ENCODE measurements at places on chromosomes 5 and 9. TPM values are rescaled to one million over a fixed set of nuclear protein-coding genes. Genes with fewer than 3 reads are reported as not detected.

Gene SPATA31C1
- total RNA-seq = not detected

Gene ANKRD31
- not detected for total RNA-seq

- DNase-seq = peak; percentile 46
These were observed 46.7 kb downstream of the VAV2 start for GRCh38 chr9:133945314-133945975.

- DNase-seq = peak; percentile 66
These were observed at the start of gene KCNN2 for GRCh38 chr5:114361724-114362196. Gene KCNN2 (plus strand): TSS chr5:114362070. CDS start chr5:114362140, 70 bp downstream.

DNA sequence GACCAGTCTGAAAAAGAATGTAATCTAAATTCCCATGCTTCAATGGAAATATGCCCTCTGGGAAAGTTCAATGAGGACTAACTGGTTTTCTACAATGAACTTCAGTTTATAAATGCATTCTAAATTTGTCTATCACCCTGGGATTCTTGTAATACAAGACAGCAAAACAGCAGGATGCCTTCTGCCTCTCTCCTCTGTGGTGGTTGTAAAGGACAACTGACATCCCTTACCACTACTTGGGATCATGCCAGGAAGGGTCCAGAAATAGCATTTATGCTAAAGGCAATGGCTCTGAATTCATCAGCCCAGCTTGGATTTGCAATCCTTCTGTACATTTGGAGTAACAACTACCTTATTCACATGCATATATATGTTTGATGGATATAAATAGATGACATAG is 97.3 kb upstream of the ADAMTS16 start:
- no peak for DNase-seq

Gene GPRIN1
- total RNA-seq = 4.0 TPM

DNA sequence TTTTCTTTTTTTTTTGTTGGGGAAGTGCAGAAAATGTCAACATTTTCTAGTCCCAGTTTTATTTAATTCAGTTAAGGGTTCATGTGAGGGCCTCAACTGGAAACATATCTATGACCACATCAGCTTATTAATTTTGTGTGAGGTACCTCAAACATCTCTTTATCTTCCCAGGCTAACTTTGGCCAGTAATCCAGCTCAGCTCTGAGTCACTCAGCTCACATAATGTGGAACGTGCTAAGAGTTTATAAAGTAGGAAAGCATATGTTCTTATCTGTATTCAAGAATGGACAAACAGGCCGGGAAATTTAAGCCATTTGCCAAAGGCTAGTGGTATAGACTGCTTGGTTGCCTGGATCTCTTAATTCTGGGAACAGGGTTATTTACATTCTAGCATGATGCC is 118.4 kb downstream of the INSYN2B start:
- DNase-seq = no peak

GRCh38 chr9:108184941-108185340 is 670.8 kb downstream of the ACTL7B start:
- DNase-seq = no peak

- DNase-seq = peak; percentile 3
These were observed 45.1 kb downstream of the PDE8B start for GRCh38 chr5:77255617-77256016.

GRCh38 chr5:163260961-163261360 is 176.4 kb upstream of the CCNG1 start:
- no peak for DNase-seq

DNA sequence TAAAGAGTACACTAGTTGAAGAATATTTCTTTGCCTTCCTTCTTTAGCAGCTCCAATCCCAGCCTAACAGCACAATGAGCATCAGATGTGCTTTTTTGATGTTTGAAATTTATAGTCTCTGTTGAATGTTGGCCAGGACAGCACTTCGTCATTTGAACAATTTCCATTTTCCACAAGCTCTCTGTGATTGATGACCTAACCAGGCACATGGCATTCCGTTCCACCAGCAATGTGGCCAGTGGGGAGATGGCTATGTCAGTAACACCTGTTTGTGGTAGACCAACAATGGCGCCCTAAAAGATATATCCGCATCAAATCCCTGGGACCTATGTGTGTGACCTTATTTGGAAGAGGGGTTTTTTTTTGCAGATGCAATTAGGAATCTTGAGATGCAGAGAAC is 66.8 kb downstream of the PALM2AKAP2 start:
- no peak for DNase-seq

- no peak for DNase-seq
These were observed 107.4 kb downstream of the LMNB1 start for GRCh38 chr5:126884269-126884819.

DNA sequence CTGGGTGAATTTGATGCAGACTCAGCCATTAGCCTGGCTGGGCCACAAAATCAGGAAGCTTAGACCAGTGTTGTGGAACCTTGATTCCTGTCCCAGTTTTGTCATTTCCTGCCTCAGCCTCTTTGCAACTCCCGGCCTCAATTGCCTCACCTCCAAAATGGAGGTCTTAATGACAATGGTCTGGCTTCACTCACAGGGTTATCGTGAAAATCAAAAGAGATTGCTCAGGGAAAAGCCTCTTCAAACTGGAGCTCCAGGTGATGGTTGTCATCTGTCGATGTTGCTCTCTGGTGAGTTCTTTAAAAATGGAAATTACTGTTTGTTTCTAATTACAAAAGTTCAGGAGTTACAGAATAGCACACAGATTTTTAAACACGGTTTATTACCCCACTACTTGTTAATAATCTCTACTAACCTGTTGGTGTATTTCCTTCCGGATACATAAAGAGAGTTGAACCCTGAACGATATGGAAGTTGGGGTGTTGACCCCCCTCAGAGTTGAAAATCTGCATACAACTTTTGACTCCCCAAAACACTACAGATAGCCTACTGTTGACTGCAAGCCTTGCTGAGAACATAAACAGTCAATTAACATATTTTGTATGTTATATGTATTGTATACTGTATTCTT is 109.9 kb upstream of the CPEB4 start:
- DNase-seq = peak; percentile 56

GRCh38 chr5:99646011-99646647 is 717.3 kb upstream of the CHD1 start:
- DNase-seq = no peak

GRCh38 chr5:80217667-80218066 is 38.2 kb downstream of the SERINC5 start:
- no peak for DNase-seq

Gene TTC16
- 3.0 TPM for total RNA-seq

Gene TNFSF15
- total RNA-seq = 4.2 TPM

- DNase-seq = no peak
These were observed 46.6 kb downstream of the PTPN3 start for GRCh38 chr9:109451311-109452025.

DNA sequence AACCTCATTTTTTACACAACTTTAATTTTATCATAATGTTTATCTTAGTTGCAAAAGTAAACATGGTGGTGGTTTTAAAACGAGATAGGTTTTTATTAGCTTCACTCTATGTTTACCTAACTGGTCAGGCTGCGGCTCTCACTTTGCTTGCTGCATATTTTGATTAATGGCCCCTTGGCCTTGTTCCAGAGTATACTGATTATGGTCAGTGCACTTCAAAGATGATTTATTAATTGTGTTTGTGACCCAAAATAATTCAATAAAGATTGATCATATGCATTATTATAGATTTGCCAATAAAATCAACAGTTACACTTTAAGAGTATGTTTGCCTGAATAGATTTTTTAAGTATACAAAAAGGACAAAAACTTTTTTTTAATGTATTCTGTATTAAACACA is 188.0 kb downstream of the XRCC4 start:
- DNase-seq = no peak

- no peak for DNase-seq
These were observed 20.8 kb downstream of the DCANP1 start for GRCh38 chr5:135426102-135427082.

Gene SIGMAR1
- total RNA-seq = 33.5 TPM

- no peak for DNase-seq
These were observed 8.4 kb upstream of the OSMR start for GRCh38 chr5:38837416-38837815.

GRCh38 chr9:93496285-93496684 is 42.9 kb upstream of the FAM120AOS start:
- no peak for DNase-seq

DNA sequence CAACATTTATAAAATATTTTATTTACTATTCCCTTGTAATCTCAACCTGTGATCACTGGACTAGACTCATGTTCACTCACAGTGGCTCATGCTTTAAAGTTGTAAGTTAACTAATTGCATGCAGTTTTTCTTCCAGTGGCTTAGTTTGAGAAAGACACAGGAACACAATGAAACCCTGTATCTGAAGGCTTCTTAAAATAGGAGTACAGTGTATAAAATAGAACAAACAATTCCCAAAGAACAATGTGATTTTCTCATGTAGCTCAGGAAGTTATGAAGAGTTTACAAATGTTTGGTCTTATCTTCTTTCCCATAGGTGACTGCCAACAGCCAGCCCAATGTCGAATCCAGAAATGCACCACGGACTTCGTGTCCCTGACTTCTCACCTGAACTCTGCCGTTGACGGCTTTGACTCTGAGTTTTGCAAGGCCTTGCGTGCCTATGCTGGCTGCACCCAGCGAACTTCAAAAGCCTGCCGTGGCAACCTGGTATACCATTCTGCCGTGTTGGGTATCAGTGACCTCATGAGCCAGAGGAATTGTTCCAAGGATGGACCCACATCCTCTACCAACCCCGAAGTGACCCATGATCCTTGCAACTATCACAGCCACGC is 5.9 kb downstream of the RGMB start:
- no peak for DNase-seq

DNA sequence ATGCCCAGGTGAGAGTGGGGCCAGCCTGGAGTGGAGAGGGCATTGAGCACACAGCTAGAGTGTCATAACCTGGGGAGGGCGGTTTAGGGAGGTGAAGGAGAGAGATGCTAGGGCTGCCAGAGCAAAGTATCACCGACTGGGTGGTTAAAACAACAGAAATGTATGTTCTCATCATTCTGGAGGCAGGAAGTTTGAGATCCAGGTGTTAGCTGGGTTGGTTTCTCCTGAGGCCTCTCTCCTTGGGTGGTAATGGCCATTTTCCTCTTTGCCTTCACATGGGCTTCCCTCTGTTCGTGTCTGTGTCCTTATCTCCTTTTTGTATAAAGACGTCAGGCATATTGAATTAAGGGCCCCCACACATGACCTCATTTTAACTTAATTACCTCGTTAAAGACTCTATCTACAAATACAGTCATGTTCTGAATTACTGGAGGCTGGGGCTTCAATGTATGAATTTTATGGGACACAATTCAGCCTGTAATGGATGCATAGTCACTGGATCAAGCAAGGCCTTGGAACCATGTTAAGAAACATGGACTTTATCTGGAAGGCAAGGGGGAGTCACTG is 118.6 kb upstream of the IL12B start:
- no peak for DNase-seq

Gene OTP
- total RNA-seq = not detected

DNA sequence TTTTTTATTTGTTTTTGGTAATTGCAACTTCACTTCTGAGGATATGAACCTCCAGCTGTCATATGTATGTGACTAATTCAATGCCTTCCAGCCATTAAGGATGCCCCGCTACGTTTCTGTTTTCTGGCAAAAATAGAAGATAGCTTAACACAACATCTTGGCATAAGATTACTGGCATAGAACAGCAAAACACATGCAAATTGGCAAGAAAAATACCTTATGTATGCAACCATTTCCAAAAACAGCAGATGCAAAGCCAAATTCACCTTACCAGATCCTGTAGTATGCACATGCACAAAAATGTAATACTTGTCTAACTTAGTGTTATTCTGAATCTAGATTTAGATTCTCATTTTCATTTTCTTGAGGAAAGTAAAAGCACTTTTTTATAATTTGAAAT is 461.1 kb upstream of the CYLC2 start:
- no peak for DNase-seq
